ENCODE measurements at places on chromosomes 5 and 9.

GRCh38 chr5:82635561-82636288, 357.6 kb upstream of the RPS23 start:
- no peak for DNase-seq

DNA sequence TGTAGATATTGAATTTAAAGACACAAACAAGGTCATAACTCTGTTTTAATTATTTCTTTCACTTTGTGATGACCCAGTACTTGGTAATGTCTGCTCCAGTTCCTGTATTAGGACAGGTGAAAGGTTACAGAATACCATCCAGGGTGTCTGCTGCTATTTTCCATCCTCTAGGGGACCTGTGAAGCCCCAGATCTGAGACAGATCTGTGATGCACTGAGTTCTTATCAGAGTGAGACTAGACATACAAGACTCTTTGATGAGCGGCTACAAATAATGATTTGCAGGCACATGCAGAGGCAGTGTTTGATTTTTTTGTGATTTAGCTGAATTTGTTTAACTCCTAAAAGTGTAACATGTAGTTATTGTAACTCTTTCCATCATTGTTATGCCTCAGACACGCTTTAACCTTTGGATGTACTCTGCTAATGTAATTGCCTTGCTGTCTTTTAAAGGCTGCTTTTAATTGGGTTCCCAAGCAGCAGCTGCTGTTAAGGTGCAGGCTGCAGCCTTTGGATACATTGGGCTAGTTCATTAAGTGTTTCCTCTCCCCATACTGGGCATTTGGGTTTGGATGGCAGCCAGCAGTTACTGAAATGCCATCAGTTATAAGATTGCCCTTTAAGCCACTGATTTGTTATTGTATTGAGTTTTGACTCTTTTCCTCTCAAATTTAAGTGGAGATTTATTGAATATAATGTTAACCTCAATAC, 63.3 kb downstream of the RASGRF2 start:
- DNase-seq = no peak

DNA sequence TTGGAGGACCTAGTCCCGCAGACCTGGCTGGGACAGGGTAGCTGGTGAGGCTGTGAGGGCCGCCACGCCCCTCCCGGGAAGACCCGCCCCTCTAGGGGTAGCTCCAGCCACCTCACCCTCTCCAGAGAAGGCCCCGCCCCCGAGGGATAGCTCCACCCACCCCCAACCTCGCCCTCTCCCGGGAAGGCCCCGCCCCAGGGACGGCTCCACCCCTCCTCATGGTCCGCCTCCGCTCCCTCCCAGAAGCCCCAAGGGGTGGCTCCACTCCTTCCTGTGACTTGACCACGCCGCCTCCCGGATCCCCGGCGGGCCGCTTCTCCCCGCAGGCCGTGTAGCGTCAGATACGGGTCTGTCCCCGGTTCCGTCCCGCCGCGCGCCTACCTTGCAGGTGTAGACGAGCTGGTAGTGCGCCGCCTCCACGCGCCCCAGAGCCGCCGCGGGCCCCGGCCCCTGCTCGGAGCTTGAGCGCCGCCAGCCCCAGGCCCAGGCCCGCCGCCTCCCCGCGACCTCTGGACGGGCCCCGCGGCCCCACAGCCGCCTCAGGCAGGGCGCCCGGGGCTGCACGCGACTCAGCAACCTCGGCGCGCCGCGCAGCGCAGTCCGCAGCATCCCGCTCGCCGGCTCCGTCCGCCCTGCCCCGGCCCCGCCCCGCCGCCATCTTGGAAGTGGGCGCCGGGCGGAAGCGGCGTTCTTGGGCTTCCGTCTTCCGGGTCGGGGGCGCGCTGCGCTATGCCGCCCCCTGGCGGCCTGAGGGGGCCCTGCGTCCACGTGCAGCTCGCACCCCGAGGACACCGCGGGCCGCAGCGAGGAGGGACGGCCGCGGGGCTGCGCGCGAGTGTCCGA, at the start of gene DNLZ:
Gene DNLZ, minus strand, starts transcription at position 639 of the 843 bp plus-strand sequence. Its CDS starts 30 bp downstream, at position 609.
- peak; percentile 99 for DNase-seq

GRCh38 chr9:13427587-13427986, 148.1 kb upstream of the MPDZ start:
- no peak for DNase-seq

DNA sequence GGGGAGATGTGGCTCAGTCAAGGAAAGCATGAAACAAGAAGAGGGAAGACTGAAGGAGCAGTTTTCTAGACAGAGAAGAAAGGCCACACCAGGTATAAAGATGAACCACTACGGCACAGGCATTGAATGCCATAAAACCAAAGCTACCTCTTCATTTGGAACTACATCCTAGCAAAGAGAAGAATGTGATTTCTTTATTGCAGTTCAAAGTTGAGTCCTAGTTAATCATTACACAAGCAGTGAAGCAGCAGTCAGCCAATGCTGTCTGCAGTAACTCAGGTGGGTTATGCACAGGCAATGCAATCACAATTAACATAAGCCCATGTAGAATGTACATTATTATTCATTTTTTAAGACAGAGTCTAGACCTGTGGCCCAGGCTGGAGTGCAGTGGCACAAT, 21.7 kb upstream of the PCAT7 start:
- no peak for DNase-seq

GRCh38 chr5:38344891-38345290, 86.5 kb downstream of the EGFLAM start:
- DNase-seq = no peak

- DNase-seq = no peak
These were observed 14.2 kb upstream of the CCDC180 start for GRCh38 chr9:97293207-97293721.

Data from 8988T (cell line).